ENCODE measurements at places on chromosomes 6 and 20.

DNA sequence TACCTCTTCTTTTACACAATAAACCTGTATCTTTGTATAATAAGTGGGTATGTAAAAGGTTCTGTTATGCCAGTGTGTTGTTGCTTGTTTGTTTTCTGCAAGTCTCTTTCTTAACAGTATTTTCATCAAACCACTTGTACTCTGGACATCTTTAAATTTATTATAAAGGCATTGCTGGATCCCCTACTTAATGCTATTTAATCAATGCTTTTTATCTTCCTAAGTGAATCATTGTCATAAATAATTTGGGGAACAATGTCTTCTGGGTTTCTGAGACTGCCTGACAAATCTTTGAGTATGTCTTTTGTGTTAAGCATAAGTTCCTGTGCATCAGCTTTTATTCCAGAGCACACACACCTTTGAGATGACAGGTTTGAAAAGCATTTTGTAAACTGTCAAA is 64.7 kb downstream of the ITCH start:
- no peak for DNase-seq

- DNase-seq: no peak
These were observed 18.7 kb downstream of the RAB5IF start for GRCh38 chr20:36624068-36624943.

DNA sequence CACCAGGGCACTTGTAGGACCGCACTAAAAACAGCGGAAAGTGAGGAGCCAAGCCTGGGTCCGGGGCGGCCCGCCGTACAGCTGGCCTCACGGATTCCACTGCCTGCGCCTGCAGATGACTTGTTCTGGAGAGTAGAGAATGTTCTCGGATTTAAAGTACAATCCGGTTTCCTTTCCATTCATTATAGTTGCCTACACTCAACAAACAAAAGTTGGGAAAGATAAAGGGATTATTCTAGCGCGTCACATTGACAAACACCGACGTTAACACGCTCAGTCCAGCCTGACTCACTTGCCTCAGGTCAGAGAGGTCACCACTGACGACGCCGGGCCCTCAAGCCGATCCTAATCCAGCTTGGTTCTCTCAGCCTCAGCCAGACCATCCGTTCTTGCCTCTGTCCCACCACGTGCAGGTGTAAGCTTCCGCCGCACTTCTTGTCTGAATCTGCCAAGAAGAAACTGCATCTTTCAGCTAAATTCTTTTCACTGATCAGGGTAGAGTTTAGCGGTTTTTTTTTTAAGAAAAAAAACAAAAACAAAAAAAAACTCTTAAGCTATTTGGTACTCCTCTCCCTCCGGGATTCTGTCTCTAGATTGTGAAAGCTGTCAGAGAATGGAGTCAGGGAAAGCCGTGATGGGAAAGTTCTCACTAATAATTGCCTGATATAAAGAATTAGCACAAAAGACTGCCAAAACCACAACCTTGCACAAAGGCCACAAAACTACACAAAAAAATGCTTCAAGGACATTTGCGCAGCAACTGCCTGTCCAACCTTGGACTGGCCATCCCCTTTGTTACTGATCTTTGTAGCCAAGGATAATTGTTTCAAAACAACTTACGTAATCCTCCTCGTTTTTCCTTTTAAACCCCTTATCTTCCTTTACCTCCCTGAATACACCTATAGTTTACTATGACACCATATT is 1.1 kb upstream of the PHF10 start:
- DNase-seq: peak; percentile 96

DNA sequence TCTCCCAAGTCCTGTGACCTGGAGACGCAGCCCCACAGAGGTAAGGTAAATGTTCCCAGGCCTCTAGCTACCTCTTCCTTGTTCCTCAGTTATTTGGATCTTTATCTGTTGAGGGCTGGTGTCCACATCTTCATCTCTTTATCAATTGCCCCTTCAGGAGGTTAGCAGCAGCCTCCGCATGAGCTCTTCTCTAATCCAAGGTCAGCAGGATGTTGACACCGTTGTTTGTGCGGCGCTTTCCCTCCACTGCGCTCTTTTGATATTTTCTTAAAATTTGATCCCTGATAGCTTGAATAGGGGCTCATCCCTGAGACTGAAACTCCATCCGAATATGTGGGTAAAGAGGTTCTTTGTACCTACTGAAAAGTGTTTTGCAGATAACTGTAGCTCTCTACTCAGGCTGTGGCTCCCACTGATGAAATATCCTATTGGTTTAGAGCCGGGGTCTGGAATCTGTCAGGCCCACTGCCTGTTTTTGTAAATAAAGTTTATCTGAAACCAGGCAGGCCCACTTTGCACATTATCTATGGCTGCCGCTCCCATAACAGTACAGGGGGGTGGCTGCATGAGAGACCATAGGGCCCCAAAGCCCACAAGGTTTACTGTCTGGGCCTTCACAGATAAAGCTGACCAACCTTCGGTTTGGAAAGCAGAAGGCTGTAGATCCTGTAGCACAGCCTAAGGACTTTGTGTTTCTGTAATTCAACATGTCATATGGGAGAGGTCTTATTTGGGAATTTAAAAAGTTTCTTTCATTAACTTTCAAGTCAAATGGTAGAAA is 362.6 kb downstream of the QKI start:
- DNase-seq: no peak

GRCh38 chr6:145758113-145758512 is 22.8 kb upstream of the EPM2A start:
- DNase-seq: peak; percentile 54

GRCh38 chr20:1391640-1392442 is 1.0 kb downstream of the FKBP1A start:
- DNase-seq: peak; percentile 54

DNA sequence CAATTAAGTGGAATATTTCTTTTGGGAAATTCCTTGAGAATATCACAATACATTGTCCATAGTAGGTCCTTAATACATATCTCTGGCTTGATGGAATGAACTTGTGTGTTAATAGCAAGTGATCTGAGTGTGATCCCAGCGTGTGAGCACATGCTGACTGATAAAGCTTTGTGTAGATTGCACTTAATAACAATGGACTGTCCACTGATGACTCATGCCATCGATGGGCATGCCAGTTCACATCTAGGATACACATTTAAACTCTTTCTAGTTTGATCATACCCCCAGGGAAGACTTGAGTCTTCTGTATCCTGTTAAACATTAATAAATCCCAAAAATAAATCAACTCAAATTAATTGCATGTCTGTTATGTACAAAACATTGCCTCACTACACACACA is 454.3 kb upstream of the SPTLC3 start:
- DNase-seq: no peak

DNA sequence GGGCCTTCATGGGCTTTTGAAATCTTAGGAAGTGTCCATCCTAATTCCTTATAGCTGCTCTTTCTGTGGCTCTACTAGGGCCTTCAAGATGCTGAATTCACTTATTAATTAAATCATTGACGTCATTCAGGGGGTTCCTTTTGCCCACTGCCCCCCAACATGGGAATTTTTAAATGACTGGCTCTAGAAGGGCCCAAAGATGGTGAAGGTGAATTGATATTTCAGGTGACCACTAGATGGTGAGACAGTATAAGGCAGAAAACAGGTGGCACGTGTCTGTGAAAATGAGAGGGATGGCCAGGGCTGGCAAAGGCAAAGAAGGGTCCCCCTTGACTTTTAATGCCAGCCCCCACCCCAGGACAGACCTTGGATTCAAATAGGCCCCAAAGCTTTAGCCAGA is 11.8 kb downstream of the GNAS start:
- no peak for DNase-seq

DNA sequence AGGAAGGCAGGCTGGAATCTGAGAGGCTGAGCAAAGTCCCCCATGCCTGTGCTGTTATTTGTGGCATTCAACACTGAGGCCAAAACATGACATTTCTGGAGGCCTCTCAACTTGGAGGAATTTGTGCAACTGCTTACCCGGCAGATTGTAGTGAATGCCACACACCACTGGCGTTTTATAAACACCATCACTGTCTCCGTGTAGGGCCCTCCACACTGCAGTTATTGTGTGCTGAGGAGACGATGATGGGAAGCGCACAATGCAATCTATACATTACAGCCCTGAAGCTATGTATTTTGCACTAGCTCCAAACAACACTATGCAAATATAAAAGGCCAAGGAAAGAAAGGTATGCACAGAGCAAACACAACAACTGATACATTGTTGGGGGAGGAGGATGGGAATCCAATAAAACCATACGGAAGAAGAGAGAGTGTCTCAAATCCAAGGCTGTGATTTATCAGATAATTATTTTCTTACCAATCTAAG is 106.5 kb downstream of the SMLR1 start:
- DNase-seq: peak; percentile 59

DNA sequence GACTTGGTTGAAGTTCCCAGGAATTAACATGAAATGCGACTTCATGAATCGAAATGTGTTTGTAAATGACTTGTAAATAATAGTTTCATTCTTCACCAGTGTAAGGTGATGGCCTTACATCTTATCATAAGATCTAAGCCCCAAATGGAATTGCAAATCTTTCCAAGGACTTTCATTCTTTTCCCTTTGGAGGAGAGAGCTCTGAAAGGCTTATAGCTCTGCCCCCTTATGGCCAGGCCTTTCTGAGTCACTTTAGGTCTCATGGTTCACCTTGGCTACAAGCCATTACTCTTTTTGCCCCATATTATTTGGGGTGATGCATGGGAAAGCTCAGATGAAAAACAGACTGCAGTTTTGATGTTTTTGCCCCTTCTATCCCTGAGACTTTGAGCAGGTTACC is 209.1 kb upstream of the BMP2 start:
- DNase-seq: peak; percentile 36

- no peak for DNase-seq
These were observed 8.4 kb downstream of the MOCS1 start for GRCh38 chr6:39925931-39926290.

GRCh38 chr6:43013843-43014433 is at the start of the genes KLHDC3 and MEA1:
TSS of gene KLHDC3 (plus strand) at chr6:43014249. CDS start at chr6:43017193, 2,944 bp downstream.
TSS of gene MEA1 (minus strand) at chr6:43013946. CDS start at chr6:43013813, 133 bp downstream.
- DNase-seq: peak; percentile 100

GRCh38 chr20:38714308-38714707 is 10.0 kb upstream of the SLC32A1 start:
- DNase-seq: no peak

GRCh38 chr20:49674383-49675352 is 39.0 kb downstream of the B4GALT5 start:
- DNase-seq: peak; percentile 57

DNA sequence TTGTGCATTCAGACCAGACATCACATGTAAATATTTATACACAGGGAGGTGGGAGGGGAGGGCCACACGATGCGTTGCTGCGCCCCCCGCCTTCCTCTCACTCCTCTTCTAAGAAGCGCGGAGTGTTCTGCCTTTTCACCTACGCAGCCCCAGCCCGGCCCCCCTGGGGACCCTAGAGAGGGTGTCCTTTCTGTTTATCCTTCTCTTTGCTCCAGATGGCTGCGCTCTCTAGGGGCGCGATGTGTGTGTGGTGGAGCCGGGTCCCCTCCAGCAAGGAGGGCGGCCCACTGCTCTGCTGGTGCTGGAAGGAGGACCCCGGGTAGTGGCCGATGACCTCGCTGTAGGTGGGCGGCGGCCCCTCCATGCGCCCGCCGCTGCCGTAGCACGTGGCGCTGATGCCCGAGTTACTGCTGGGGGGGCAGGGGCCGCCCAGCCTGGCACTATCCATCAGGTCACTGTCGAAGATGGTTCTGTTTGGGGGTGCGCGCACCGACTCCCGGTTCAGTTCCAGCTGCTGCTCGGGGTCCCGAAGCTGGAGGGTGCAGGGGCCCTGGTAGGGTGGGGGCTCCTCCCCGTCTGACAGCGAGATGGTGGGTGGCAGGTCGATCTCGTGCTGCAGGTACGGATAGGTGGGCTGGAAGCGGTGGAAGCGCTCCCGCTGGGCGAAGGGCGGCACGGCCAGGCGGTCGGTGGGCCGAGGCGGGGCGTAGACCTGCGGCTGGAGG is 31.8 kb upstream of the ZBP1 start:
- no peak for DNase-seq

- DNase-seq: no peak
These were observed 186.7 kb downstream of the NKAIN2 start for GRCh38 chr6:123990376-123990775.

GRCh38 chr6:118263921-118264486 is 284.1 kb upstream of the PLN start:
- peak; percentile 15 for DNase-seq

- DNase-seq: no peak
These were observed 28.1 kb downstream of the RNF24 start for GRCh38 chr20:3987296-3987695.

DNA sequence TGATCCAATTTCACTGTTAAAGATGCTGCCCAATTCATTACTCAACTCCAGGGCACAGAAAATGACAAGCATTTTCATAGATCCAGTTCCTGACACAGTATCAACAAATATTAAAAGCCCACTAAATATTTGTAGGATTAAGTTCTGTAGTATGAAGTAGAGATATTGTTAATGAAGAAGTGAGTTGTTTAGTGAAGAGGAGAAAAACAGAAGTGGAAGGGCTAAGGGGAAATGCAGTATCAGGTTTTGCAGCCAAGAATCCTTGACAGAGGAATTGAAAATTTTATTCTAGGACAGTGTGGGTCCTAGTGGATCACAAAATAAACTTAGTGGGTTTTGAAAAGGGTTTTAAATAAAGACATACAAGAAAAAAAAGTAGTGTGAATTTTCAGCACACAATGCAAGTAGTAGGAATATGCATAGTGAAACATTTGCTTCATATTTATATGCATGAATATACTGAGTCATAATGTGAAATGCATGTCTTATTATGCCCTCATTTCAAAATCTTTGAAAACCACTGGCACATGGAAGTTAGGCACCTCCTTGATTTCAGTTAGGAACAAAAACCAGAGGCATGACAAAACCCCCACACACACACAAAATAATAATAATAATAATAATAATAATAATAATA is 338.6 kb downstream of the KHDRBS2 start:
- DNase-seq: no peak

- no peak for DNase-seq
These were observed 231.2 kb upstream of the FOXQ1 start for GRCh38 chr6:1080453-1081337.

DNA sequence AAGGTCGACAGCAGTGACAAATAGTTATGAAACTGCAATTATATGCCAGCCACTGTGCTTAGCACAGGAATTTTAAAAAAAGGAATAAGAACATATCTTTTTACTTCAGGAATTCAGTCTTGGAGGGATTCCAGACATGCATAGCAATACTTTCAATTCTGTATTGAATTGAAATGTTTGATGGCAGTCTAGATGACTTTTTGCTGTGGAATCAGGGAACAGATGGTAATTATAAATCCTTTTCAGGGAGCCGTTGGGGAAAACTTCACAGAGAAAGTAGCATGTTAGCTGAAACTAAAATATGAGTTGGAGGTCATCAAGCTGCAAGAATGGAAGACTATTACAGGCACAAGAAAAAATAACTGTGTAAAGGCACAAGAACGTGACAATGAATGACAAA is 74.8 kb downstream of the IMPG1 start:
- DNase-seq: peak; percentile 6
